ENCODE measurements at places on chromosomes 1 and 21.

- DNase-seq: no peak
Measured at GRCh38 chr21:28608646-28609045, 384.0 kb downstream of the LTN1 start.

- no peak for DNase-seq
Measured at GRCh38 chr1:162756523-162756922, 34.0 kb upstream of the HSD17B7 start.

DNA sequence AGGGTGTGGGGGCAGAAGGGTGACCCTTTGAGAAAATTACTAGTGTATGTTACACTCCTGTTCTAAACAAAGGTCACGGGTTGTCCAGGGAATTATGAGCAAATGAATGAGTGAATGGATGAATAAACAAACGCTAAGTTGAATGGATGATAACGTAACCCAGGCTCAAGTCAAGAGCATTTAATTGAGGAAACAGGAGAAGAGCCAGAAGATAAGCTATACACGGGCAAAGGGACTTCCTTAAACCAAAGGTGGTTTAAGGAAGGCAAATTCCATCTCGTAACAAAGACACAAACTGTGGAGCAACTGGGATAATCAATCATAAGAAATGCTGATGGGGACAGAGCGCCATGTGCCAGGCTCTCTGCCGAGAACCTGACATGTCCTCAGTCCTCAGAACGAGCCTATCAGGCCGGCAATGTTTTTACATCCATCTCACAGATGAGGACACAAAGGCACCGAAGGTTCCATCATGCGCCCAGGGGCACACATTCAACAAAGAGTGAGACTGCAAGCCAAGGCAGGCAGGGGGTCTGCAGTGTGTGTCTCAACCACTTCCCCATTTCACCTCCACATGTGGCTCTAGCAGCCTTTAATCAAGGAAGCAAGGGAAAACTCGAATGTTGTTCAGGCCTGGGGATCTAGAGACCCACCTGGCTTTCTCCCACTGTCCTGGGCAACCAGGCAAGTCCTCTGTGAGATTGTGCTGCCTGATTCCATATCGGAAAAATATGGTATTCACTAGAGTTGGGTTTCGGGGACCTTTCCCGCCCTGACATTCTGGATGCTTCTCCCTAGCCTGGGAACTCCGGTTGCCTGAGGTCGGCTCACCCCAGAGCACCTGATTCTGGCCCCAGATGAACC, 126.8 kb upstream of the EDN2 start:
- no peak for DNase-seq

DNA sequence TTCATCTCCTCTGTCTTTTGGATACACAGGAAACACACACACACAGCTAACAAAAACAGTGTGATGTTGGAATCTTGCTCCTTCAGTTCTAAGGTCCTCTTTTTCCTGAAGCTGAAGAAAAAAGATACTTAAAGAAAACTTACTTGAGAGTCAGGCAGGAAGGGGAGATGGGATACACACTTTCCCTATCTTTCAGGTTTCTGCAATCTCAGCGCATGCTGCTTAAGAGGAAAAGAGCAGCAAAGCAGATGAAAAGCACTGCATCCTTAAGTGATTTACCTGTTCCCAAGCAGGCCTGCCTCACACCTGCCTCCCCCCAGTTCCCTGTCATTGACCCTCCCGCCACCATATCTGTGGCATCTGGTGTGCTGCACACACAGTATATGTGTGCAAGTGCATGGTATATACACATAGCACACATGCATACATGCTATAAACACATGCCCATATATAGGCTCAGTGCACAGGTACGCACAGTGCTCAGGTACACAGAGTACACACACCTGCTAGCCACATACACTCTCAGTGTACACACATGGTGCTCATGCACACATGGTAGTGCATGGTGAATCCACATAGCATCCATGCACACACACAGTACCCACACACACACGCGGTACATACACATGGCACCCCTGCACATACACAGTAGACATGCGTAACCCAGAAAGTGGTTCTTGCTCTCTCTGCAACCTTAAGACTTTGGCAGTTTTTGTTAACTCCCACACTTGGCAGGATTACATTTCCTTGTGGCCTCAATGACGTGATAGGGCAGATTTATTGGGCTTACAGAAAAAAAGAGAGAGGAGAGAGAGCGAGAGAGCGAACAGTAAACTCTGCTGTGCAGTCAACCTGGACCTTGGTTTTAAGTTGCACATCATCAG, 166.9 kb downstream of the TOMM20 start:
- DNase-seq: no peak

GRCh38 chr1:86975993-86976550, 61.6 kb downstream of the HS2ST1 start:
- no peak for DNase-seq

DNA sequence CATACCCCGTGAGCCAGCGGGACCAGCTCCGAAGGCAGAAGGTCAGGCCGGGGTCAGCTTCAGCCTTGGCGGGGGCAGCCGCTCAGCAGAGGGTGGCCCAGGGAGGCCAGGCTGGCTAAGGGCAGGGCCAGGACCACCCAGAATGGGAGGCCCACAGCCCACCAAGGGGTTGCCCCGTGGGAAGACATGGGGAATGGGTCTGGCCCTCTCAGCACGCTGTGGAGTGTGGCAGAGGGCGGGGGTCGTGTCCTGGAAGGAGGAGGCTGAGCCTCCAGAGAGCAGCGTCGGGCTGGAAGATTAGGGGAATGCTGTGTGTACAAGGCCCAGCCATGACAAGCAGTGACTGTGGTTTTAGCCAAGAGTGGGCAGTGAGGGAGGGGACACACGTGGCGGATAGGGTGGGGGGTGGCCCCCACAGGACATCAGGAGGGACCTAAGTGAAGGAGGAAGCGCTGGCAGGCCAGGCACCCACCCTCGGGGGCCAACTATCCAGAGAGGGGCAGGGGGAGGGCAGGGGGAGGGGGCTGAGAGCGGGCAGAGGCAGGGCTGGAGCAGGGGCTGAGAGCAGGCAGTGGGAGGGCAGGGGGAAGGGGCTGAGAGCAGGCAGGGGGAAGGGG, 43.9 kb upstream of the POFUT2 start:
- DNase-seq: no peak

GRCh38 chr1:182069028-182069466, 7.5 kb upstream of the ZNF648 start:
- peak; percentile 39 for DNase-seq

DNA sequence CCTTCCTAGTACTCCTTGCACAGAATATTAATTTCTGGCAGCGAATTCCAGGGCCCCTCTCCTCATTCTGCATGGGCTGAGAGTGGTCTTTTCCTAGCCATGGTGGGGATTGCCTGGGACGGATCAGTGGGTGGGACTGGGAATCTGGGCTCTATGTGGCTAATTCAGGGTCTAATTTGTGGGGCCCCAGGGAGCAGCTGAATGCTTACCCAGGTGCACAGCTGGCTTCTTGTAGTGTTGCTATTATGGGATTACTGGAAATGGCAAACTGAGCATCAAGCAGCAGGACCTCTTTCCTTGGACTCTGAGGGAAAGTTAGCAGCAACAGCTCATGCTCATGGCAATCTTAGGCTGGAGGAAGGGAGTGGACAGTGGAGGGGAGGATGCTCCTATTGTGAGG, 187.1 kb upstream of the CACNA1E start:
- no peak for DNase-seq

- DNase-seq: no peak
Measured at GRCh38 chr21:45550522-45551210, 8.4 kb upstream of the SLC19A1 start.

GRCh38 chr1:101410048-101410878, 173.4 kb downstream of the S1PR1 start:
- DNase-seq: no peak

DNA sequence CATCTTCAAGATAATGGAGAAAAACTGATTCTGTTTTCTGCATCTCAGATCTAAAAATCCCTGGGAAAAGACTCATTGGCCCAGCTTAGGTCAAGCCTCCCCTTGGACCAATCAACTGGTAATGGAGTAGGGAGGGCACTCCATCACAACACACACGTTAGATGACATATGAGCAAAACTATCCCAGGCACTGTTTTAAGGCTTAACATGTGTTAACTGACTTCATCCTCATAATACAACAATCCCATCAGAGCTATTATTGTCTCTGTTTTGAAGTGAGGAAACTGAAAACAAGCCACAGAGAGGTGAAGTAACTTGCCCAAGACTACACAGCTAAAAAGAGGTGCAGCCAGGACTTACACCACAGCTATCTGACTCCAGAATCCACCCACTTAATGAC, 14.7 kb upstream of the CITED4 start:
- no peak for DNase-seq

DNA sequence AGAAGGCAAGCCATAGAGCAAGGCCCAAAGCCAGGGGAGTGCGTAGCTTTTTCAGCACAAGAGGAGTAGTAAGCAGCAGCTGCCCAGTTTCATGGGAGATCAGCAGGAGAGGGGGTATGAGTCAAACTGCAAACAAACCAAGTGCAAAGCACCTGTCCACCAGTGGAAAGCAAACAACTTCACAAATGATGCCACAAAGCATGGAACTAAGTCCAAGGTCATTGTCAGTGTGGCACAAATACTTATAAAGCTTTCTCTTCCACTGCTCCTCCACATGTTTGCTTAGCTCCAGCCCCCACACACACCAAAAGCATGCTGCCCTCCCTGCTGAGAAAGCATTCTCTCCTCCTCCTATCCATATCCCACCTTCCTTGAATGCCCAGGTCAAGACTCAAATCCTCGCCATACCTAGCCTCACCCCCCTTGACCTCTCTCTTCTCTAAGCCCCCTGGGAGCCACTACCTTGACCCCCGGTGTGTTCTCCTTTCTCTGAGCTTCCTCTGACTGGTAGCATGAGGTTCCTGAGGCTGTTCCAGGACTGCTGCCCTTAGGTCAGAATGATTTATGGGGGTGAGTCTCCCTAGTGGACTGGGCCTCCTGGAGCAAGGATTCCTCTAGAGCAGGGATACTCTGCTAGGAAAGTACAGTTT, 70.4 kb downstream of the DMAP1 start:
- DNase-seq: no peak

DNA sequence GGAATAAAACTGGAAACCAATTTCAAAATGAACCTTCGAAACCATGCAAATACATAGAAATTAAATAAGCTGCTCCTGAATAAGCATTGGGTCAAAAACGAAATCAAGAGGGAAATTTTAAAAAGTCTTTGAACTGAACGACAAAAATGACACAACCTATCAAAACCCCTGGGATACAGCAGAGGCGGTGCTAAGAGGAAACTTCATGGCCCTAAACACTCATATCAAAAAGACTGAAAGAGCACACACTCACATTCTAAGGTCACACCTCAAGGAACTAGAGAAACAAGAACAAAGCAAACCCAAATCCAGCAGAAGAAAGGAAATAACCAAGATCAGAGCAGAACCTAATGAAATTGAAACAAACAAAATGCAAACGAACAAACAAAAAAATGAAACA, 85.2 kb upstream of the CDC42BPA start:
- no peak for DNase-seq

- DNase-seq: peak; percentile 39
Measured at GRCh38 chr1:40532844-40533424, 1.5 kb downstream of the ZNF684 start.

DNA sequence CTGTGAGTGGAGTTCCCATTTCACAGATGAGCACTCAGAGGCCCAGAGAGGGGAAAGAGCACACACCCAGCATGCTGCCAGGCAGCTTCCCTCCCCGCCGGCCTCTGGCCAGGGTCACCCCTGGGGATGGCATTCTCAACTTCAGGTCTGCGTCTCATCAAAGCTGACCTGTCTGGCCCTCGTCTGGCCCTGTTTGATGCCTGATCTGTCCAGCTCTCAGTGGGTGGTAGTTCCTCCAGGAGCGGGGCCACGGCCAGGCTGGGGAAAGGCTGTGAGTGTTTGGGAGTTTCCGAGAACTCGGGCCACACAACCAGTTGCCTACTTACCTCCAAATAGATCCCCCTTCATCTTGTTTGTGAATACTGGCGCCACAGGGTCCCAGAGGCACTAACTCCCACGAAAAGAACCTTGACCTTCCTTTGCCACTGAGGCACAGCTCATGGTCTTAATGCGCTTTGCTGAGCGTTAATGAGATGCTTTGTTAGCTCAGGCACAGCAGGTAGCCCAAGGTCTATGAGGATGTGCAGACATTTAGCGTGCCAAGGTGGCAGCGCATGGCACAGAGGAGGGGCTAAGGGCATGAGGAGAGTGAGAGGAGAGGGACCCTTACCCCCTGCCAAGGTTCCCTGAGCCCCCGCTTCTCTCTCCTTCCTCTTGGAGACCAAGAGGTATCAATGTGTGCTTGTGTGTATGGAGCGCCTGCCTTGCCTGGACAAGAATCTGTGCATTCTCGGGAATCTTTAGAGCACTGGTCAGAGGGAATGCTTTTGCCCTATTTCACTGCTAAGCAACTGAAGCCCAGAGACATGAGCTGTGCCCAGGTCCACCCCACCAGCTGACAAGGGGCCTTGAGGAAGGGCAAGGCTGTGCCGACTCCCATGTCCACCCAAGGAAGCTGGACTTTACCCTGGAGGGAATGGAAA, 61.2 kb downstream of the DISP3 start:
- no peak for DNase-seq

DNA sequence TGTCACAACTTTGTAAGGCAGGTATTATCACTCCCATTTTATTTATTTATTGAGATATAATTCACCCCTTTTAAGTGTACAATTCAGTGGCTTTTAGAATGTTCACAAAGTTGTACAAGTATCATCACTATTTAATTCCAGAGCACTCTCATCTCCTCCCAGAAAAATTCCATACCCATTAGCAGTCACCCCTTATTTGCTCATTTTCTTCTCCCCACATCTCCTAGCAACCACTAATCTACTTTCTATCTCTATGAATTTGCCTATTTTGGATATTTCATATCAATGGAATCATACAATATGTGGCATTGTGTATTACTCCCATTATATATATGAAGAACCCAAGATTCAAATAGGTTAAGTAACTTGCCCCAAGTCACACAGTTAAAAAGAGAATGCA, 7.0 kb downstream of the DSTYK start:
- DNase-seq: no peak

DNA sequence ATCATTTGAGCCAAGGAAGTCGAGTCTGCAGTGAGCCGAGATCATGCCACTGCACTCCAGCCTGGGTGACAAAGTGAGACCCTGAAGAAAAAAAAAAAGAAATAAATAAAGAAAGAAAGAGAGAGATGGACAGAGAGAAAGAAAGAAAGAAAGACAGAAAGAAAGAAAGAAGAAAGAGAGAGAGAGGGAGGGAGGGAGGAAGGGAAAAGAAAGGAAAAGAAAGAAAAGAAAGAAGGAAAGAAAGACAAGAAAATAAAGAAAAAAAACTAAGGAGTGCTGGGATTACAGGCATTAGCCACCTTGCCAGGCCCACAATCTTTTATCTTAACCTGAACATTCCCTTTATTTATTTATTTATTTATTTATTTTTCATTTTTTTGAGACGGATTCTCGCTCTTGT, 51.7 kb upstream of the SOD1 start:
- no peak for DNase-seq

- DNase-seq: no peak
Measured at GRCh38 chr1:189619682-189620332, 857.9 kb downstream of the BRINP3 start.

- DNase-seq: no peak
Measured at GRCh38 chr1:9728451-9729295, 77.1 kb downstream of the PIK3CD start.

All from hematopoietic multipotent progenitor cell treated with erythropoietin and hydrocortisone succinate and interleukin-3 and kit ligand, for 15 days (in vitro differentiated cells).